Daoy (cell line): ENCODE measurements at places on chromosomes 7 and 10. TPM values are rescaled to one million over a fixed set of nuclear protein-coding genes. Genes with fewer than 3 reads are reported as not detected.

GRCh38 chr10:50545846-50546245, 77.9 kb downstream of the SGMS1 start:
- DNase-seq, result no peak

GRCh38 chr7:6536262-6537260, 14.7 kb downstream of the GRID2IP start:
- DNase-seq, result peak; percentile 44

- peak; percentile 93 for DNase-seq
Observed at GRCh38 chr7:41107938-41108448, 594.9 kb downstream of the INHBA start.

GRCh38 chr7:156401617-156402016, 239.0 kb upstream of the RNF32 start:
- no peak for DNase-seq

Gene SPDYE11
- not detected in 2 replicates for total RNA-seq

DNA sequence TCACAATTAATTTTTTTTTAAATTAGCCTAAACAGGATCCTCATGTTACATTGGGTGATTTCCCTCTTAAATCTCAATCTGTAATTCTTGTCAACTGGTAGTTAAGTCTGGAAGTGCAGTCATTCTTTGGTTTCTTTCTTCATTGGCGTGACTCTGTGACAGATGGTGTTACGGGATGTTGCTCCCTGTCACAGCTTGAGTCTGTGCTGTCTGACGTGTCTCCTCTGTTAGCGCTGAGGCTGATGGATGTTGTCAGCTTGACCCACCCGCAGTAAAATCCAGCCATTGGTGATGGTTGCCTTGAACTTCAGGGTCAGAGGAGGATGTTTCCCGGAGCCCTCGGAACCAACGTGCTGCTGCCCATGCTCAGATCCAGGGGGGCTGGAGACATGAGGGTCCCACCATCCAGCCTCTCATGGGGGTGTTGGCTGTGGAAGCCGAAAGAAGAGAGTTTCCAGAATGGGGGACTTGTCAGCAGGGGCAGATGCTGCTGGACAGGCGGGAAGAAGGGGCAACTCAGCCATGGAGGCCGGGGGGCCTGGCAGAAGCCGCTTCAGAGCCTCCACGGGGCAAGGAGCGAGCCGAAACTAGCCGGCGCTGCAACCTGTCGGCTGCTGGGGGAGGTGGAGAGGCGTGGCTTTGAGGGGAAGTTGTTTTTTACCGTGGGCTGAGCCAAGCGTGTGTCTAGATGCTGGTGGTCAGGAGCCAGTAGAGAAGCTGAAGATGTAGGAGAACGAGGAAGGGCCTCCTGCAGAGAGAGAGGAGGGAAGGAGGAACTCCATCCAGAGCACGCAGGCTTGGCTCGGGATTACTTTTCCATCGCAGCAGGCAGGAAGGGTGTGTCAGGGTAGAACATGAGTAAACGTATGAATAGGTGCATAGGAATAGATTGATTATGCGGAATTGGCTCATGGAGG, 3.5 kb downstream of the SUN1 start:
- no peak for DNase-seq

Gene HUS1
- 35.7 and 55.8 TPM in 2 replicates for total RNA-seq

Gene ASB10
- total RNA-seq, result not detected in 2 replicates

- peak; percentile 88 for DNase-seq
Observed at GRCh38 chr7:92831716-92832533, 4.4 kb downstream of the CDK6 start.

DNA sequence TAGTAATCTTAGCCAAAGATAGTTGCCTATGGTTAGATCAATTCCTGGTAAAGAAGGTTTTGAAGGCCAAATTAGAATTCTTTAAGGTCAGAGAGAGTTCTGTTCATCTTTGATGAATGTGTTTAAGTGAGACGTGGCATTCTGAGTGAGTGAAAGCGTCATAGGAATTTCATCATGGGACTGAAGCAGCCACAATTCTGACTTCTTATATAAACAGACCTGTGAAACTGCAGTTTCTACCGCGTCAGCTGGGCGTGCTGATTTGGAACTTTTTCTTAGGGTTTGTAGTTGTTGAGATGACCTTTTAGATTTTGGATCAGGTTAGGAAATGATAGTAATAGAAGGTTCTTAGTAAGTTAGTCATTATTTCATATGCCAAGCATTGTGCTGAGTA, 103.8 kb downstream of the CNNM2 start:
- no peak for DNase-seq

DNA sequence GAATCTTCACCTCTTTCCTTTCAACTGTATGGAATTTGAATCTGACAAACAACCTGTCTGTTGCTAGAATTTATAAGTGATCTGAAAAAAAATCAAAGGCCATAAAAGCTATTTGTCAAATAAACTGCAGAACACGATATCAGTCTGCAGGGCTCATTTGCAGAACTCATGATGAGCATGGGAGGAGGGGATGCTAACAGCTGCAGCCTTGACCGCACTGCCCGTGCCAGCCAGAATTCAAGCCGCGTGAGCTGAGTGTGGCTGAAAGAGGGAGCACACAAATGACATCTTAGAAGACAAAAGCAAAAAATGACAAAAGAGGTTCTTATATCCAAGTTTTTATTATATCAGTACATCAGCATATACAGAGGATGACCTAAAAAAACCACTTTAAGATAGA, 15.7 kb downstream of the LRRTM3 start:
- DNase-seq, result no peak

DNA sequence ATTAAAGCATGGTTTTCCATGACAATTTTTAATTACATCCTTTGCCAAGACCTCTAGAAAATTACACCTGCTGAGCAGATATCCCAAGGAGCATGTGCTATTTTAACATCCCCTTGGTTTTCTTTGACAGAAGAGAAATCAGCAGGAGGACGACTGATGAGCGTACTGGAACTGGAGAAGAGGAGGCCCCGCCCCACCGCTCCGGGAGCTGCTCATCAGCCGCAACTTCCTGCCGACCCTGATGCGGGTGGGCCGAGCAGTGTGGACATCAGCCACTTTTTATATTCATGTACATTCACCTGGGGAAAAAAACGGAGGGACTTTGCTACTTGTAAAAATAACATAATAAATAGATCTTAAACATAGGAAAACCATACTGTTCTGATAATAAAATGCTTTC, 54.2 kb downstream of the CDC123 start:
- DNase-seq, result no peak

DNA sequence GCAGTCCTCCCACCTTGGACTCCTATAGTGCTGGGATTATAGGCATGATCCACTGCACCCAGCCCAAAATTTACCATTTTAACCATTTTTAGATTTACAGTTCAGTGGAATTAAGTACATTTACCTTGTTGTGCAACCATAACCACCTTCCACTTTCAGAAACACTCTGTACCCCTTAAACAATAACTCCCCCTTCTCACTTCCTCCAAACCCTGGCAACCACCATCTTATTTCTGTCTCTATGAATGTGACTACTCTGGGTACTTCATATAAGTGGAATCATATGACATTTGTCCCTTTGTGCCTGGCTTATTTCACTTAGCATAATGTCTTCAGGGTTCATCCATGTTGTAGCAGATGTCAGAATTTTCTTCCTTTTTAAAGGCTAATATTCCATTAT, 33.6 kb downstream of the SUFU start:
- DNase-seq, result no peak

DNA sequence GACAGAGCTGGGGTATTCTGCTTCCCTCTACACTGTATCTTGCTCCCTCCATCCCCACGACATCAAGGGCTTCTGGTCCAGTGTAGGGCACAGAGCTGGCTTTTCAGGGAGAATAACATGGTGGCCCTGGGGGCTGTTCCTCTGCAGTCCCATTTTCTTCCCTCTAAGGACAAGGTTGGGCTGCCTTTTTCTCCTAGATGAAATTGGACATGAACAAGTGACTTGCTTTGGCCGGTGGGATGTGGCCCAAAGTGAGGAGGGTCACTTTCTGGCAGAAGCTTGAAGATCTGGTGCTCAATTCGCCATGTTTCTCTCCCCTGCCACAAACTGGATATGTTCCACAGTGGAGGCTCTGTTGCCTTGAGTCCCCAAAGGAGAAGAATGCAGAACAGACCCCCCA, 235.7 kb downstream of the EMX2 start:
- no peak for DNase-seq

GRCh38 chr7:106042196-106042611, 69.9 kb downstream of the SYPL1 start:
- no peak for DNase-seq

Gene GSAP
- 0.57 and 5.8 TPM in 2 replicates for total RNA-seq

Gene MYH16
- total RNA-seq, result 0.51 TPM in 1 of 2 replicates, not detected in the other

GRCh38 chr10:105718207-105718995, 1077.3 kb downstream of the SORCS3 start:
- DNase-seq, result no peak

DNA sequence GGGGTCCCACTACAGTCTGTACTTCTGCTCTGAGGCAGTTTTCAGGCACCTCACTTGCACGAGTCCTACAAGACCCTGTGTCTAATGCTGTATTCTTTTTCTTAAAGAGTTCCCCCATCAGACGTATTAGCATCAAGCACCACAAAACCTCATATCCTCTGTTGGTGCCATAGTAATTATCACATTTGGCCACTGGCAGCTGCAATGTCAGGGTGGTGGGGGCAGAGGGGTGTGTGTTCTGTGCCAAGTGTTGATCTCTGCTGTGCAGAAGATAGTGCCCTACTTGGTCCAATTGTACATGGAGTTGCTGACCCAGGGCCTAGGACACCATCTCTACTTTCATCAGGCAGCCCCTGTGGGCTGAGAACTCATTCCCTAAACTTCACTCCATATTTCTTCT, 20.0 kb upstream of the JAZF1 start:
- DNase-seq, result no peak

DNA sequence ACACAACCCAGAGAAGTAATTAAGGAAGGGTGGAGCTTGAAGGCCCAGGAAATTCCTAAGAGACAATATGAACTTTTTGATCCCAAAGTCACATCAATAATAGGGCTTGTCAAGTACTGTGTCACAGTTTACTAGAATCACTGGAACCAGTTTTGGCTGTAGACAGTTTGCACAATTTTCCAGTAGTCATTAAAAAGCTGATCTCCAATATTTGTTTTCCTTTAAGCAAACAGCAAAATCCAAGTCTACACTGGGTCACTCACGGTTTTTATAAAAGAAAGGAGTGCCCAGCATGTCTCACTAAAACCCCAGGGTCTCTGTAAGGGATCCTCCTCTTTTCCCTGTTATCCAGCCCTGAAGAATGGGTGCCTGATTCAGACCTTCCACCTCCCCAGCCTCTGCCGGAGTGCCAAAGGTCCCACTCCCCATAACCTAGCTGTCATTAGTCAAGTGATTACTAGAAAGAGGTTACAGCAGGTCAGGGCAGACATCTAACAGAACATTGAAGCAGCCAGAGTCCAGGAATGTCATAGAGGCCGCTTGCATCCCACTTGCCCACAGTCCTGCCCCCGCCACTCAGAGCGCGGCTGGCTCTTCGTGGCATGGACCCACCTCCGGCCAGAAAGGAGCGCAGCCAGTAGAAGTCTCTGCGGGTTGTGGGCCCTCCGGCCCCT, 552 bp downstream of the SLC25A16 start:
- no peak for DNase-seq

DNA sequence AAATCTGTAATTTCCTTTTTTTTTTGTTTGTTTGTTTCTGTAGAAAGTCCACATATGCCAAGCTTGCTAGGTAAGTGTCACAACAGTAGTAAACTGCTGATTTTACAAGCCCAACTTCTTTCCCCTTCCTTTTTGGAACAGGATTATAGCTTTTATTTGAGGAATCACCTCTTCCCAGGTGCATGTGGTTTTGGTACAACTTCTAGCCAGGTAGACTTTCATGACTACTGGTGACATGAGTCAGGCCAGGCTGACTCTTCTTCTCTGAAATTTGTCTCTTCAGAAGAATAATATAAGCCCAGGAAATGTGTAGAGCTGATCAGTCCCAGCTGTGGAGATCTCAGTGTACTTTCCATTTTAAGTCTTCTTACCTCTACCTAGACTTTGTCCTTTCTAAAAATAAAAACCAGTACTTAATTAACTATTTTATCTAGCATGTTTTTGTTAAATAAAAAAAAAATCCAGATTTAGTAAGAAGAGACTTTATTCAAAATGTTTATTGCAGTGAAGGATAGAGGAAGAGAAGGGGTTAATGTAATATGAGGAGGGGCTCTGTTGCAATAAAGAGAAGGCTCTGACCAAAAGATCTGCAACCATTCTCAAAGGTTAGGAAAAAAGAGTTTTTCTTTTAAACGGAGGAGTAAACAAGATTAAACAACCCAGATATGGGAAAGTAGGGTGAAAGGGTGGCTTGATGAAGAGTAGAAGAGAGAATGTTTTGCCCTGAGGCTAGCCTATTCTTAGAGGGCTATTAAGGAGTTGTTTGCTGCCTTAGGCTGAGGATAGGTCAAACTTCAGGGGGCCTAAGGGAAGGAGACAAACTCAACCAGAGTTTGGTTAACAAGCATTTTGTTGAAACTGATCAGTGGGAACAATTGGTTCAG, 664.2 kb downstream of the SORCS1 start:
- DNase-seq, result no peak

DNA sequence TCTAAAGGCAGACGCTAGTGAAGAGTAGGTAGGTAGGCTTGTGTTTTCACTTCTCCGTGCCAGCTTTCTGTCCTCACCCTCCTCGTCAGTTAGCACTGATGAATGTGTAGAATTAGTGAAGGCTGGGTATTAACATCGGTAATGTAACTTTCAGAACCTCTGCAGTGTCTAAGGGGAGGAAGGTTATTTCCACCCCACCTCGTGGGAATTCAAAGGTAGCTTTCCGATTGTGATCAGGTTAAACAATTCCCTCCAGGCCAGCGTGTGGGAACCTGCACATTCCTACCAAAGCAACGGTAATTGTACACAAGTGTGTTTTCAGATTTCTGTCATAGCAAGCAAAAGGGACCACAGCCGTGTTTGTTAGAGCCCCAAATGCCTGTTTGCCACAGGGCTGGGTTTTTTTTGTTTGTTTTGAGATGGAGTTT, 405.0 kb upstream of the GALNT17 start:
- no peak for DNase-seq

DNA sequence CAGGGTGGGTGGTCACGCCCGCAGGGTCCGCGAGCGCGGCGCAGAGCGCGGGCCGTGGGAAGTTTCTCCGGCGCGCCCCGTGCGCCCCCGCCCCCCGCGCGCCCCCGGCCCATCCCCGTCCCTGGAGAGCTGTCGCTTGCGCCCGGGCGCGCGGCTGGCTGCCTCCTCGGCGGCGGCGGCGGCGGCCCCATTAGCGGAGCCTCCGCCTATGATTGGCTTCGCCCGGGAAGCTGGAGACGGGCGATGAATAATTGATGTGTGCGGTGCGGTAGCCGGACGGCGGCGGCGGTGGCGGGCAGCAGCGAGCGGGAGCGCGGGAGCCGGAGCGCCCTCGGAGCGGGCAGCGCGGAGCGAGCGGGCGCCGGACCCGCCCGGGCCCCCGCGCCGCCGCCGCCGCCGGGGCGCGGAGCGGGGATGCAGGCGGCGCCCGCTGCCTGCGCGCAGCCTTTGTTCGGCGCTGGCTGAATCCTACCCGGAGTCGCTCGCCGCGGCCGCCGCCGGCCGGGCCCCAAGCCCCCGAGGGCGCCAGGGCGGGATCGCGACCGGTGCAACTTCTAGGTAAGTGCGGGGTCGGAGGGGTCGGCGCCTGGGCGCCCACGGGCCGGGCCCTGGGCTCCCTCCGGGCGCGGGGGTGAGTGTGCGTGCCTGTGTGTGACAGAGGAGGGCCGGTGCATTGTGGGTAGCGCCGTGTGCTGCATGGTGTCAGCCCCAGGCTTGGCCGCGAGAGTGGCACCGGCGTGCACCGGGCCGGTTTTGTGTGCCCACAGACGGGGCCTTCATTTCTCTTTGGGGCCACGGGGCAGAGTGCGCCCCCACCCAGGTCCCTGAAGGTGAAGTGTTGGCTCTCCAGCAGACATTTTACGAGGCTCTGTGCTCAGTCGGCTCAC, 103.8 kb upstream of the PPIF start:
- no peak for DNase-seq
